ENCODE measurements at places on chromosomes 11 and 22.
A peak's percentile ranks its signal among the peaks of the same experiment; 100 is the strongest.

DNA sequence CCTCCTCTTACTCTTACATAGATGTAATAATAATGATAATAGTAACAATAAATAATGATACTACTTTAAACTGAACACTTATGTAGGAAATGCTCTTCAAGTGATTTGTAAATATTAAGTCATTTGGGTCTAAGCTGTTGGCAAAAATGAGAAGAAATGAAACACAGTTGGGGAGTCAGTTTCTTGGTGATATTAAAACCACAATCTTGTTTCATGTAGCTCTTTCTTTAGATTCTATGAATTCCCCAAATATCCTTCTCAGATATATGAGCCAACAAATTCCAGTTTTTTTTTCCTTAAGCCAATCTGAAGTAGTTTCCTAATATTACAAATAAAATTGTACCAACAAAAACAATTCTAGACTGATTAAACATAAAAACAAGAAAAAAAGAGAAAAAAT lies 1115.6 kb upstream of the CNTN5 start:
- no peak for DNase-seq

- DNase-seq = no peak
Observed at GRCh38 chr11:110759972-110760381, 47.7 kb upstream of the ARHGAP20 start.

- DNase-seq = no peak
Observed at GRCh38 chr11:59259047-59259446, 46.3 kb upstream of the MPEG1 start.

- peak; percentile 53 for DNase-seq
Observed at GRCh38 chr11:86369668-86370067, 5.0 kb upstream of the CCDC81 start.

DNA sequence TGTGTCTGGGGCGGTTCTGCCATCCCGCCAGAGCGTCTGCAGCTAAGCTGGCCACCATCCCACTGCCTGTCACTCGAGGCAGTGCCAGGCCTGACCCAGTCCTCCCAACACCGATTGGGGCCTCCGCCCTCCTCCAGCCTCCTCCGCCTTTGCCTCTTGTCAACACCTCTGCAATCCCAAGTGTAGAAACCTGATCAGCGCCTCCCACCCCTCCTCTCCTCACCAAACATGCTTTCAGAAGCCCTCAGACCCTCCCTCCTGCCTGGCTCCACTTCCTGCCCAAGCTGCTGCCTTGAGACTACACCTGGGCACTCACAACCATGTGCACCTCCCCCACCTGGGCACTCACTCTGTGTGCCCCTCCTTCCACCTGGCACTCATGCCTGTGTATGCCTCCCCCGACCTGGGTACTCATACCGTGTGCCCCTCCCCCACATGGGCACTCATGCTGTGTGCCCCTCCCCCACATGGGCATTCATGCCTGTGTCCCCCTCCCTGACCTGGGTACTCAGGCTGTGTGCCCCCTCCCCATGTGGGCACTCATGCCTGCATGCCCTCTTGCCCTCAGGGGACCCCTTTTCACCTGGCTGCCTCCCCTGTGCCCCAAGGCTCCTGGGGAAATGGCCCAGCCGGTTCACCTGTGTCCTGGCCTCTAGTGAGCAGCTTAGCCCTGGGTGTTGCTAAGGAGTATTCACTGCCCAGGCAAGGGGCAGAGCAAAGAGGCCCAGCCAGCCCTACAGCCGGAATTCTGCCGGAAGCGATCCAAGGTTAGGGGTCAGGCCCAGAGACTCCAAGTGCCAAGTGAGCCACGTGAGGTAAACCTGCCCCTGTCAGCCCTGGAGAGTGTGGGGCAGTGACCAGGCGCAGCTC lies 5.5 kb upstream of the IFITM10 start:
- no peak for DNase-seq

DNA sequence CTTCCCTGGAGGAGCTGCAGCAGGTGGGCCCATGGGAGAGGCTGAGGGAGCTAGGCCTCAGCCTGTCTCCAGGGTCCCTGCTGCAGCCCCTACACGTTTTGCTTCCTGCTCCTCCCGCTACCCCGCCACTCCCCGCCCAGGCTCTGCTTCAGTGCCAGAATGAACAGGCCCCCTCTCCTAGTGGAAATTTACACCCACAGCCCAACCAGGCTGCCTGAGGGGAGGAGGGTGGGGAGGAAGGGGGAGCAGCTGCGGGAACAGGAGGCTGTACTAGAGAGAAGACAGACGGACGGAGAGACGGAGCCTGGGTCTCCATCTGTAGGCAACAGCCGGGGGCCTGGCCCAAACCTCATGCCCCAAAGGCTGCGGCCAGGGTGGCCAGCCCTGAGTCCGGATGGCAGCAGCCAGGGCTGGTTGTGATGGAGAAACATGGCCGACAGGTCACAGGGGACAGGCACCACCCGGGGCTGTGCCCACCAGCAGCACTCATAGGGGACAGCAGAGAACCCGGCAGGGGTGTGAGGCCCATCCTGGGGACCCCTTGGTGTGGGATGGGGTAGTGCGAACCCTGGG lies 20.6 kb downstream of the FLRT1 start:
- peak; percentile 57 for DNase-seq

DNA sequence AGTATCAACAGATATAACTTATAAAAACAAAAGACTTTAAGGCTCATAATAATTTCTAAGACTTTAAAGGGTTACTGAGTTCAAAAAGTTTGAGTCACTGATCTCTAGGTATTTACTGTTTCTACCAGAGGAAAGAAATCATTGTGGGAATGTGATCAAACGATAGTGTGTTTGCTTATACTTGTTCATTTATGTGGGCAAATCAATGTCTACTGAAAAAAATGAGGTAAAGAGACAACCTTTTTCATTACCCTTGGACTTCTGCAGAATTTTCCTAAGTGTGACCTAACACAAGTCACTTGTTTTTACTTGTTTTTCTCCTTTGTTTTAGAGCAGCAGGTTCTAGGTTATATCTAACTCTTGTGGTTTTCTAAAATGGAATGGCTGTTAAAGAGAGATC lies 65.4 kb downstream of the PRR5L start:
- no peak for DNase-seq

Data from posterior cingulate gyrus (tissue), 11 donors.